ENCODE measurements at places on chromosomes 5 and 9. TPM values are rescaled to one million over a fixed set of nuclear protein-coding genes. Genes with fewer than 3 reads are reported as not detected.
A peak's percentile ranks its signal among the peaks of the same experiment; 100 is the strongest.

- no peaks in the 10 kb centered on the region for H3K27me3 ChIP-seq
- no peak overlapping the region for H3K27ac ChIP-seq
- H3K4me1 ChIP-seq, result no peaks in the 10 kb centered on the region
- no peaks in the 10 kb centered on the region for H3K36me3 ChIP-seq
- no peak overlapping the region for H3K4me3 ChIP-seq
Measured at GRCh38 chr5:101035425-101035824, 132.3 kb upstream of the ST8SIA4 start.

- no peak overlapping the region for H3K27ac ChIP-seq
- no peaks in the 10 kb centered on the region for H3K4me1 ChIP-seq
- DNase-seq, result no peak
Measured at GRCh38 chr5:8053270-8053669, 184.3 kb downstream of the MTRR start.

- H3K27ac ChIP-seq, result no peak overlapping the region
- DNase-seq, result no peak
- no peak overlapping the region for H3K4me3 ChIP-seq
- no peaks in the 10 kb centered on the region for H3K4me1 ChIP-seq
- no peaks in the 10 kb centered on the region for H3K36me3 ChIP-seq
Measured at GRCh38 chr9:88697764-88698432, 162.9 kb downstream of the NXNL2 start.

DNA sequence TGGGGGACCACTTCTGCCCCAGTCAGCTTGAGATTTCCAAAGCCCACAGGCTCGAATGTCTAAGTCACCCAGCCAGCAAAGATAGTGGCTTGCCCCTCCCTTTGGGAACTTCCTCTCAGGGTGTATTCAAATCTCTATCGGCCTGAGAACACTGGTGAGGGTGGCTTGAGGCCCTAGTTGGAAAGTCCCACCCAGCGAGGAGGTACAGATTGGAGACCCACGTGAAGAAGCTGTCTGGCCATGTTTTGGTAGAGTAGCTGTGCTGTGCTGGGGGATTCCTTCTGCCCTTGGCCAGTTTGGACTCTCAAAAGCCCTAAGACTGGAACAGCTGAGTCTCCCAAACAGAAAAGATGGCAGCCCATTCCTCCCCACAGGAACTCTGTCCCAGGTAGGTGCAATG, 172.7 kb upstream of the RIOK2 start:
- no peaks in the 10 kb centered on the region for H3K4me1 ChIP-seq
- H3K4me3 ChIP-seq, result no peak overlapping the region
- H3K27ac ChIP-seq, result no peak overlapping the region
- H3K27me3 ChIP-seq, result no peaks in the 10 kb centered on the region
- H3K36me3 ChIP-seq, result no peaks in the 10 kb centered on the region

MAST4 gene
- total RNA-seq, result 9.5 TPM

DNA sequence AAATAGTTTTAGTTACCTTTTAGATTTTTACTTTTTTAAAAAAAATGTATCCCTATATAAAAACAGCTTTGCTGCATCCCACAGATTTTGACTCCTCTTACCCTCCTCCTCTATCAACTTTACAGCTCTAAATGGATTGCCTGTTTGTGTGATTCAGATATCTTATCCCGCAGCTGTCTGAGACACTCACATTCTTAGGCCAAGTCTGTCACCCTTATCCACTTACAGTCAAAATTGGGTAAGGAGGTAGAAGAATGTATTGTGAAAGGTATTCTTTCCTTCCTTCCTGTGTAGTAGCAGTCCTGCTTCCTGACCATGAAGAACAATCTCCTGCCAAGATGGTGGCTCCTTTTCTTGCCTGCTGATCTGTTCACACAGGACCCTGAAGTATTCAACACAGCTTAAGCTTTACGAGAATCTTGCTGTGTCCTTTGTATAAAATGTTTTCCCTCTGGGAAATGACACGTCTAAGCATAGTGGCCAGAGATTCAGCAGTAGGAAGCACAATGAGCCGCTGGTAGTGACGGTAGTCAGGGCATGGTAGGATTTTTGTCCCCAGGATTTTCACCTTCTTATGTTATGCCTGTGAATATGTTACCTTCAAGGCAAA, 67.7 kb upstream of the ST8SIA4 start:
- no peaks in the 10 kb centered on the region for H3K27me3 ChIP-seq
- H3K4me1 ChIP-seq, result no peaks in the 10 kb centered on the region
- H3K36me3 ChIP-seq, result no peaks in the 10 kb centered on the region

NIPSNAP3A gene
- 49.6 TPM for total RNA-seq

DNA sequence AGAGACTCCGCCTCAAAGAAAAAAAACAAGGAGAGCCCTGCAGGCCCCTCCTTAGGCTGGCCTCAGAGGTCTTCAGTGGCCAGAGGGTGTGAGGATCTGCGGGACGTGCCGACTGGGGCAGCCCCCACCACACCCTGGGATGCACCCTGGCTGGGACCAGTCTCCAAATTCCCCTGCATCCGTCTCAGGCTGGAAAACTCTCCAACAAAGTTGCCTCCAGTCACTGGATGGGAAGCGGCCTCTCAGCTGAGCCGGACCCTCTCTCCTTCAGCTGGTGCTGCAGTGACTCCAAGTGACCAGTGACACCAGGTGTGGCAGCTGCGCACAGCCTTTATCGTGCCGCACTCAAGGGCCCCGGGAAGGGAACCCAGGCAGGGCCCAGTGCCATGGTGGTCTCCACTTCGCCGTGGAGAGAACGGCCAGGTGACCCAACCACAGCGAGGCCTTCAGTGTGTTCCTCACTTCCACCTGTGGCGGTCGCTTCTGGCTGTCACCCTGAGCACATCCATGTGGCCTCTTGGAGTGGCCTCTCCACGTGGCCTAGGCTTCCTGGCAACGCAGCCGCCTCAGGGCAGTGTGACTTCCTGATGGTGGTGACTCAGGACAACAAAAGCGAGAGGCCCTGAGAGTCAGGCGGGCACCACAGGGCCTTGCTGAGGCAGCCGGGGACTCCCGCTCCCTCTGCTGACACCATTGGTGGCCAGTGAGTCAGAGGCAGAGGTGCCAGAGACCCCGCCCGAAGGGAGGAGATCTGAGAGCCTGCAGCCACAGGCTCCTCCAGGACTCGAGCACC, 19.3 kb upstream of the CAMSAP1 start:
- no peaks in the 10 kb centered on the region for H3K4me1 ChIP-seq
- H3K27ac ChIP-seq, result no peak overlapping the region
- H3K36me3 ChIP-seq, result no peaks in the 10 kb centered on the region
- H3K4me3 ChIP-seq, result no peak overlapping the region

DNA sequence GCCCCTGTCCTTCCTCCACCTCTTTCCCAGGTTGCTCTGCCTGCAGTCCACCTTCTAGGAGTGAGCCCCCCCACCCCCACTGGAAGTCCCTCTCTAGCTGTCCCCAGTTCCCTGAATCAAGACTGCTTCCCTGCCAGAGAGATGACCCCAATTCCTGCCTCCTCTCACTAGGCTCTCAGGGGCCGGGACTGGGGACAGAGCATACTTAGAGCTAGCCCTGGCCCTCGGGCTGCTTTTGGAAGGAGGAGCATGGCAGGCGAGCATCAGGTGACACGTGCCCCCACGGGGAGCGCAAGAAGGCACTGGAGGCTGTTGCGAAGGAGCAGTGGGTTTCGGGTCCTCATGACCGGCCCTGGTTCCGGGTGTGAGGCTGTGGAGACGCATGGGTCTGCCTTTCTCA, 9.7 kb downstream of the TRAF2 start:
- peaks cover 8% of the 10 kb centered on the region for H3K4me1 ChIP-seq
- H3K4me3 ChIP-seq, result no peak overlapping the region
- no peaks in the 10 kb centered on the region for H3K36me3 ChIP-seq
- H3K27me3 ChIP-seq, result no peaks in the 10 kb centered on the region
- no peak overlapping the region for H3K27ac ChIP-seq
- DNase-seq, result no peak

FIBCD1 gene
- total RNA-seq, result 32.9 TPM

GRCh38 chr5:15946026-15946425, 233.6 kb downstream of the MARCHF11 start:
- H3K27ac ChIP-seq, result no peak overlapping the region
- H3K36me3 ChIP-seq, result no peaks in the 10 kb centered on the region
- no peak overlapping the region for H3K4me3 ChIP-seq
- H3K4me1 ChIP-seq, result no peaks in the 10 kb centered on the region
- no peak for DNase-seq

DNA sequence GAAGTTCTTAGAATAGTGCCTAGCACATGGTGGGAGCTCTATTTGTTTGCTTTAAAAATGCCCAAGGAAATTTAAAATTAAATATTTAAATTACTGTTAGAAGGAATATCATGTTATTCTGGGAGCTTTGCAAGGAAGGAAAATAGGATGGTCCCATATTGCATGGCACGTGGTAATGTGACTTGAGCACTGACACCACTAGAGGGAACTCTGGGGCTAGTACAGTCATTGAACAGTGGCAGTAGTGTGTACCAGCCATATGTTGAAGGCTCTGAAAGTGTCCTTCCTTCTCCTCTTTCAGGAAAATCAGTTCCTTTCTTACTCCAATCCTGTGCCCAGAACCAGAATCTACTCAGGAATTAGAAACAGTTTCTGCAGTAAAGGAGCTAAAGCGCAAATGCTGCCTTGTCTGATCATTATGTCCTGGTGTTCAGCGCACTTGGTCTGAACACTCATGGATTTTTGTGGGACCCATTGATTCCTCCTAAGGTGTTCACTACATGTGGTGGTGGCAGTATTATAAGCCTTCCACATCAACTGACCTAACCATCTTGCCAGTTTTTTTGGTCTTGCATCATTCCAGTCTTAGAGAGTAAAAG, 54.1 kb downstream of the GDA start:
- H3K4me3 ChIP-seq, result no peak overlapping the region
- H3K4me1 ChIP-seq, result no peaks in the 10 kb centered on the region
- DNase-seq, result peak; percentile 69
- no peak overlapping the region for H3K27ac ChIP-seq
- H3K36me3 ChIP-seq, result no peaks in the 10 kb centered on the region

Measured in colonic mucosa (tissue), 4 donors.